ENCODE measurements at places on chromosomes 5 and 9.

DNA sequence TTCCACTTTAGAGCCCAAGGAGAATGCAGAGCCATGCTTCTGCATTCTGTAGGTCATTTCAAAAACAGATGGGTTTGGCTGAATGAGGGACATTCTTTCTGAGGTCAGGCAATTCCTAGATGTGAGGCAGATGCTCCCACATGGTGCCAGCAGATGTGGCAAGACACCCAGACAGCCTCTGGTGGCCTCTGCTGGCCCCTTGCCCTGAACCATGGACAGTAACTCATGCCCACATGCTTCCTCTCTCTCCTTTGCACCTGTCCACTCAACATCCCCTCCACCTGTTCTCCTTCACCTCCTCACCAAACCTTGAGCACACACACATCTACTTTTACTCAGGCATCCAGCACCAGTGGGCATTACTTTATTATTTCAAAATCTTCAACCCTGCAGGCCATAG, 252.3 kb downstream of the DNAH5 start:
- DNase-seq: no peak

GRCh38 chr9:107751567-107752210, 262.1 kb upstream of the KLF4 start:
- no peak for DNase-seq

- no peak for DNase-seq
These were observed 165.0 kb downstream of the FGF1 start for GRCh38 chr5:142520885-142521284.

DNA sequence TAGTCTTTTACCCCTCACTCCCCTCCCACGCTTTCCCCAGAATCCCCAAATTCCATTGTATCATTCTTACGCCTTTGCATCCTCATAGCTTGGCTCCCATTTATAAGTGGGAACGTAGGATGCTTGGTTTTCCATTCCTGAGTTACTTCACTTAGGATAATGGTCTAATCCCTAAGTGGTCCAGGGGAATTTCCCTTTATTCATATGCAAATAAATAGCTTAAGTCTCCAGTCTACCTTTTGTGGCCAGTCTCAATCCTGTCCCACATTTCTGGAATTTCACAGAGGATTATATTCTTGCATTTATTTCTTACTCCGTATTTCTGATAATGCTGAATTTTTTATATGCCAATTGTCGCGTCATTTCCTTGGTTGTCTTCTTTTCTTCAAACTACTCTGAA, 245.6 kb upstream of the DAB2 start:
- no peak for DNase-seq

- DNase-seq: no peak
These were observed 150.8 kb downstream of the ROR2 start for GRCh38 chr9:91799113-91799744.

DNA sequence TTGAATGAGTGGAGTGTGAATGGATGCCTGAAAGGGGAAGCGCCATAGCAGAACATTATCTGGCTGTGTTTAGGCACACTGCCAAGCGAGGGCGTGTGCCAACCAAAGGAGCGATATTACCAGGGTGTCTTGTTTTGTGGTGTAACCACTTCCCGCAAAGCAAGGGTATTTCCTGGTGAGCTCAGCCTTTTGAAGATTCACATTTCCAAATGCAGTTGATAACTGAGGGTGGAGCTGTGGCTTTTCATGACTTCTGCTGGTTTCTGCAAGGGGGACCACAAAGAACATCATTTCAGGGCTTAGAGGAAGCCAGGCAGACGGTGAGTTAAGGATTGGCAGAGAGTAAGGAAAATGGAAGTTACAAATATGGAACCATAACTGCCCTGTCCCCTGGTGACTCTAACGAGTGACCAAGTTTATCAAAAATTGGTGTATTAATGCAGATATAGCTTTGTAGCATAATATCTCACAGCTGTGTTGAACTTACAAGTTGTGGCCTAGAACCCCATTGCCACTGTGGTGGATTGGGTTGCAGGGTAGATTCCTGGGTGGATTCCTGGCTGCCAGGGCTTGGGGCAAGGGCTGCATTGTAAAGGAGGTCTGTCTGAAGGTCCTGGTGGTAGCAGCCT, 71.4 kb downstream of the RALGPS1 start:
- peak; percentile 79 for DNase-seq

DNA sequence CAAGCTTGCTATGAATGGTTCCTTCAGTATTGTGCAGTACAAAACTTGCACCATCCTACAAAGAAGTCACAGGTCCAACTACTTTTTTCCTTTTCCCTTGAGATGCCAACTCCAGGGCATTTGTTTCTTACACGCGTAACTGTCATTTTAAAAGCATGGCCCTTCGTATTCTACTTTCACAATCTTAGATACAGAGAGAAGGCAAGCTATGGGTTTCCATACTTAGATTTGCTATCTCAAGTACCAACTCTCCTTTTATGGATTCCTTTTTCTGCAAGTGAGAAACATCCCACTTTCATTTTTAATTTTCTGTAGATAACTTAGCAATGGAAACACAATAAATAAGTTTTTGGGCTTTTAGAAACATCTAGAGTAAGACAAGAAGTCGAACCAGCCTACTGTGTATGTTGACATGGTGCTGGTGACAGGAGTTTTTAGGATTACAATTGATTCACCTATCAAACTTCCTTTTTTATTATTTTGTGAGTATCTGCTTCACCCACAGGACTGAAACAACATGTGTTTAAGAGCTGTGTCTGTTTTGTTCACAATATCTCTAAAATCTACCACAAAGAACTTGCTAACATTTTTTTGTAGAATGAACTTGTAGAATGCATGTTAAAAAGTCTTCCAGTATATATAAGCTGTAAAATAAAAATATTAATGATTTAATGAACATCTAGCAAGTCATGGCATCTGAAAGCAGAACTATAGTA, 124.1 kb downstream of the FAM174A start:
- no peak for DNase-seq

GRCh38 chr9:6230037-6230780, 14.6 kb downstream of the IL33 start:
- no peak for DNase-seq

DNA sequence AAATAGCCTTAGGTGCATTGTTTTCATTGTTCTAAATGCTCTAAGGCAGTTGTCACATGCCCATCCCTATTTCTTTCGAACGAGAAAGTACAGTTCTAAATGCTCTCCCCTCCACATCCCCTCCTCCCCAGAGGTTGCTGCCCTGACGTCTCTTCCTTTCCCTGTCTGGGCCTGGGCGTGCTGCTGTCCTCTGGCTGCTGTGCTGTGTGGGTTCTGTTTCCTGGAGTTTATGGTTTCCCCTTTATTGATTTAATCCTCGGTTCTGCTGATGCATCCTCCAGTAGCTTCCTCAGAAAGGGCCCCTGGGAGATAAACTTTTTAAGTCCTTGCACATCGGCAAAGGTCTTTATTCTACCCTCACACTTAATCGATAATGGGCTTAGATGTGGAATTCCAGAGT, 48.8 kb downstream of the MVB12B start:
- DNase-seq: no peak

- no peak for DNase-seq
These were observed 980 bp downstream of the COL5A1 start for GRCh38 chr9:134642385-134643181.

DNA sequence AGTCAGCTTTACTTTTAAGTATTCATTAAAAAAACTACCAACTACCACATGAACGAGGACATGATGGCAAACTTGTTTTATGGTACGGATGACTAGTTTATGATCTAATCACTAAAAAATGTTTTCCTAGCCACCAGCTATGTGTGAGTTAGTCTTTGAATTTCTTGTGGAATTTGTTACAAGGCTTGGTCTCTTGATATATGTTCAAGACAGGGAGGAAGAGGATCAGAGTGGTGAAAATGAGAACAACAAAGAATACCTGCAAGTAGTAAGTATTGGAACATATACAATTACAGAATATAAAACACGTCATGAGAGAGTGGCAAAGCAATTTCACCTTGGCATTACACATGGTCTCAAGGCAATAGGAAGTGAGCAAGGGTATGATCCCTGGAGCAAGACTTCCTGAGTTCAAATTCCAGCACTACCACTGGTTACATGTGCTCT, 548.6 kb upstream of the TLE4 start:
- no peak for DNase-seq

DNA sequence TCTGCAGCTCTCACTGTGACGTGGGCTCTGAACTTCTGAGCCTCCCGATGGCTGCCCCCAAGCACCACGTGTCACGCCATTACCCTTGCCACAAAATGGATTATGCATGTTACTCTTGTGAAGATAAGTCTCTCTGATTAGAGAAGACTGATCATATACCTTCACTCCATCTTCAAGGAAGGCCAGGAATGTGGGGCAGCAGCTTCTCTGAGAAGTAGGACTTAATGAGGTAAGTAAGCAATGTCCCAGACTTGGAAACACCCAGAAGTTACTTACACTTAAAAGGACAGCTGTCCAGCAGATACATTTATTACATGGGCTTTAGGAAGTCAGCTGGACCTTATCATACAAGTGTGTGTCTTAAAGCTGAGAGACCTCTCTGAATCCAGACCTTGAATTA, 155.0 kb downstream of the FGF1 start:
- no peak for DNase-seq

DNA sequence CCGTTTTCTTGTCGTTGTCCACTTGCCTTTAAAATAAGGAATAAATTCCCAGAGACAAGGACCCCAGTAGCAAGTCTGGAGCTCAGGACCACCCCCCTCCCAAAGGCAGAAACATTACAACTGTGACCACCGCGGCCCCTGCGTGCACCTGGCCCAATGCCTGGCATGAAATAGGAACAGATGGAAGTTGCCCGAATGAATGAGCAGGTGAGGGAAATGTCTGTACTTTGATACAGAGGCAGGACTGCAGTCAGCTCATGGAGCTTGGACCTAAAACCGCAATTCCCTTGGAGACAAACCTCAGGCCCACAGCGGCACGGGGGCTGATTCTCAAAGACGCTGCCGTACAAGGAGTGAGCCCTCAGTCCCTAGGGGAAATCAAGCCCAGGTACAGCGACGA, 55.3 kb upstream of the SARDH start:
- DNase-seq: no peak

DNA sequence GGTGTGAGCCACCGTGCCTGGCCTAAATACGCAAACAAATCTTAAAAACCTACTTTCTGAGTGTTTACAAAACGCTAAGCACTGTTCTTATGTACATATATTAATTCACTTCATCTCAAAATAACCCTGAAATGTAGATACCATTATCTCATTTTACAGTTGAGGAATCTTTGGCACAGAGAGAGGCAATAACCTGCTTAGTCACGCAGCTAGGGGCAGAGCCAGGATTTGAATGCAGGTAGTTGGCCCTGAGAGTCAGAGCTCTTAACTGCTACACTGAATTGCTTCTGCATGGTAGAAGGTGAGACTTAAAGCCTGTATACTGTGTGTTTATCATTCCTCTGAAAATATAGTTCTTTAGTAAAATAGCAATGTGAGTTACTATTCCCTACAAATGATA, 21.9 kb downstream of the ARHGEF37 start:
- DNase-seq: no peak

DNA sequence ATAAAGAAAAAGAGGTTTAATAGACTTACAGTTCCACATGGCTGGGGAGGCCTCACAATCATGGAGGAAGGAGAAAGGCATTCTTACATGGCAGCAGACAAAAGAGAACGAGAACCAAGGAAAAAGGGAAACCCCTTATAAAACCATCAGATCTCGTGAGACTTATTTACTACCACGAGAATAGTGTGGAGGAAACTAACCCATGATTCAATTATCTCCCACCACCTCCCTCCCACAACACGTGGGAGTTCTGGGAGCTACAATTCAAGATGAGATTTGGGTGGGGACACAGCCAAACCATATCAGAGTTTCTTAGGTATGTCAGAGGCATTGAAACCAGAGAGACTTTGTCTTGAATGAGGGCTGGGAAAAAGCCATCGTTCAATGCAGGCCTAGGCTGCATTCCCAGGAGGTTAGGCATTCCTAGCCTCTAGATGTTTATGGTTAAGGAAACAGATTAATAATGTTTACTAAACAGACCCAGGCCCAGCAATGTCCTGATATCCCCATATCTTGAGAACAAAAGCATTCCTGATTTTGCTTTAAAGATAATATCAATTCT, 7.5 kb upstream of the PAIP1 start:
- no peak for DNase-seq

- no peak for DNase-seq
These were observed 6.5 kb upstream of the SSBP2 start for GRCh38 chr5:81757404-81757803.

- no peak for DNase-seq
These were observed 37.1 kb downstream of the LAMC3 start for GRCh38 chr9:131046093-131046380.

DNA sequence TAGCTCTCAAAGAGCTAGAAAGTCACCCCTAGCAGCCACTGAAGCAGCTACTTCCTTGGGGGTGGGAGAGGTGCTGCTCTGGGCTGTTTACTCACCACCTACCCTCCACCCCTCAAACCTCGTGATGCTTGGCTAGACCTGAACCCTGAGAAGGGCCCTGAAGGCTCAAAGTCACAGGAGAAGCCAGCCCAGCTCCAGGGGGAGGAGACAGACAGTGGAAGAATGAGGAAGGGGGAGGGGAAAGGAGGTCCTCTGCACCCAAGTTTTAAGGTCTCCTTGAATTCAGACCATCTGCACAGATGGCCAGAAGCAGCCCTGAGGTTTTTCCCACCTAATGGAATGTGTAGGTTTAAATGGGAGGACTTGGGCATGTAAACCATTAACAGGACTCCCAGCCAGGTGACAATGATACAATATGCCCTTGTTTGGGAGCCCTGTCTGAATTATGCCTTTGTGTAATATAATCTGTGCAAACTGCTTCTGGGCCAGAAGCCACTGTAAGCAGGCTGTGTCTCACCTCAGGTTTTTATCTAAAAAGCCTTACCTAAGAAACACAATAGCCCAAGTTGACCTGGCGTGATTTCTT, 180.5 kb downstream of the PIK3R1 start:
- no peak for DNase-seq

DNA sequence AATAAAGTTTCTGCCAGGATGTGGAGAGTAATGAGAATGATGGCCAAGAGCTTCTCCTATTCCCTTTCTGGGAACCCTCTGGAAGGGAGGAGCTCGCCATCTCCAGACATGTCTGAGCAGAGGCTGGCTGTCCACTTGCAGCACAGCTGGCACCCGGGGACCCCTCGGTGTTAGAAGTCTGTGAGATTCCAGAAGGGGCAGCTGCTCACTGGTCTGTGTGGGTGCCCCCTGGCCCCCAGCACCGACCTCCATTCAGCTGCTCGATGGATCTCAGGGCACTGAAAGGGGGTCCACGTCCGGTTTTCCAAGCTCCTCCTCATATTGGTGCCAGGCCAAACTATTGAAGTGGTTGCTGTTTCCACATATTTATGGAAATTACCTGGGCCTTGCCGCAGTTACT, 3.6 kb upstream of the FAM163B start:
- DNase-seq: no peak

DNA sequence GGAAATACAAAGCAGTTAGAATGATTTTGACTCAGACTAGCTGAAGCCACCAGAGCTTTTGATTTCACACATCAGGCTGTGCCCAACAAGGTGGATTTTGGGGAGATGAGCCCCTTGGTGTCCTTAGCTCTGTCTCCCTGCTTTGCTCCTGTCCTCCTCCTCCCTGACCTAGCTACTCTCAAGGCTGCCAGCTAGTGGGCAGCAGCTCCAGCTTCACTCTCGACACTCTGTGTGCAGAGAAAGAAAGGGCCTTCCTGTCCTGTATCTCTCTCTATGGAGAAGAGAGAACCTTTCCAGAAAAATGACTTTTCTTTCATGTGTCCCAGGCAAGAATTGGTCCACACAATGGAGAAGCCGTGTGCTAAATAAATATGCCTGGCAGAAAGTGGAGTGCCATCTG, 446.2 kb downstream of the SEMA5A start:
- DNase-seq: no peak
